HFFc6 (cell line): ENCODE measurements at places on chromosomes 1 and 21. TPM values are rescaled to one million over a fixed set of nuclear protein-coding genes. Genes with fewer than 3 reads are reported as not detected.

PKLR gene
- not detected in 3 replicates for total RNA-seq

DIO1 gene
- total RNA-seq, result not detected in 3 replicates

MTFR1L gene
- total RNA-seq, result 57.3 to 60.8 TPM (median 58.3 TPM) in 3 replicates

C4BPA gene
- not detected in 3 replicates for total RNA-seq

ANKRD34A gene
- total RNA-seq, result 9.1 to 14.9 TPM (median 12.9 TPM) in 3 replicates

AIRE gene
- 0.07 TPM in 1 of 3 replicates, not detected in the others for total RNA-seq

SAMSN1 gene
- not detected in 3 replicates for total RNA-seq

KRTAP21-2 gene
- total RNA-seq, result not detected in 2 replicates

KCNQ4 gene
- not detected in 3 replicates for total RNA-seq

TSPAN1 gene
- 0.85 and 1.3 TPM in 2 replicates for total RNA-seq

RGS13 gene
- not detected in 2 replicates for total RNA-seq

KRTAP6-2 gene
- total RNA-seq, result not detected in 3 replicates

HSD11B1 gene
- total RNA-seq, result 0.29 TPM in 1 of 3 replicates, not detected in the others

LMX1A gene
- total RNA-seq, result not detected in 2 replicates

PDC gene
- not detected in 3 replicates for total RNA-seq

PAX7 gene
- not detected in 3 replicates for total RNA-seq

DSCAM gene
- 1.1 to 1.3 TPM (median 1.2 TPM) in 3 replicates for total RNA-seq

PKP1 gene
- total RNA-seq, result not detected in 3 replicates

FCRL6 gene
- not detected in 3 replicates for total RNA-seq
